ENCODE measurements at places on chromosomes 2 and 18.

DNA sequence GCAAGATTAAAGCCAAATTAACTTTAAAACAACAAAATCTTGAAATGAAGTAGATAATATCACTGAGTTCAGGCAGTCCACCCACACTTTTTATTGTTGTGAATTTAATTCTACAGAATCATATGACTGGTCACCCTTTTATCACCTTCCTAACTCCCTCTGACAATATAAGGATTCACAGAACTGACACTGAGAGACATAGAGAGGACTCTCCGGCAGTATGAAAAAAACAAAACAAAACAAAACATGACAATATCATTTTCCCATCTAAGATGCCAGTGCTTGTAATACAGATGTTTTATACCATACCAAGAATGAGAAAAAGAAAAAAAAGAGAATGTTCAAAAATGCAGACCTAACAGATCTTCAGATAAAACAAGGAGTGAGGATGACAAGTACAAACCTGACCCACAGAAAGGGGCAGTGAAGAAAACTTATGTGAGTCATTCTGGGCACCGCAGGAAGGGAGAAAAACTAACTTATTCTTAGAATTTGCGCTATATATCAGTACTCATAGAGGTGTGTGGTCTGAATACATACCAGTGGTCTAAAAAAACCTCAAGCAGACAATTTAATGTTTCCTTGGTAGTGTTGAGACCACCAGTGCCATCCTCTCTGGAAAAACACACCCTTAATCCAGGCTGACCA, 136.6 kb downstream of the ZAP70 start:
- no peak for DNase-seq

DNA sequence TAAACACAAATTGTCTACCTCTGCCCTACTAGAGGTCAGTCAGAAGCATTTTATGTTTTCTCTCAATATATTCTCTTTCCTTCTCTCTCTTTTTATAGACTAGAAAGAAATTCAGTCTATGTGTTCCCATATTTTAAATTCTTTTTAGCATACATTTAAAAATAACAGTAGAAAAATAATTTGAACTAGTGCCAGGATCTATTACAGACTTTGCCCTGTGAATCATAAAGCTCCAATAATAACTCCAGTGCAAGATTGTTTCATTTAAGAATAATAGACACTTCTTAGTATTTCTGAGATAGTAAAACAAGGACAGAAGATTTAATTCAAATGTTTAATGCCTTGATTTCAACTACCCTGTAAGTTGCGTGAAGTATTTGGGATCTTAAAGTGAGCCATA, 60.1 kb downstream of the ITGB6 start:
- no peak for DNase-seq

GRCh38 chr2:241190291-241190981, 2.0 kb downstream of the ANO7 start:
- DNase-seq = no peak

DNA sequence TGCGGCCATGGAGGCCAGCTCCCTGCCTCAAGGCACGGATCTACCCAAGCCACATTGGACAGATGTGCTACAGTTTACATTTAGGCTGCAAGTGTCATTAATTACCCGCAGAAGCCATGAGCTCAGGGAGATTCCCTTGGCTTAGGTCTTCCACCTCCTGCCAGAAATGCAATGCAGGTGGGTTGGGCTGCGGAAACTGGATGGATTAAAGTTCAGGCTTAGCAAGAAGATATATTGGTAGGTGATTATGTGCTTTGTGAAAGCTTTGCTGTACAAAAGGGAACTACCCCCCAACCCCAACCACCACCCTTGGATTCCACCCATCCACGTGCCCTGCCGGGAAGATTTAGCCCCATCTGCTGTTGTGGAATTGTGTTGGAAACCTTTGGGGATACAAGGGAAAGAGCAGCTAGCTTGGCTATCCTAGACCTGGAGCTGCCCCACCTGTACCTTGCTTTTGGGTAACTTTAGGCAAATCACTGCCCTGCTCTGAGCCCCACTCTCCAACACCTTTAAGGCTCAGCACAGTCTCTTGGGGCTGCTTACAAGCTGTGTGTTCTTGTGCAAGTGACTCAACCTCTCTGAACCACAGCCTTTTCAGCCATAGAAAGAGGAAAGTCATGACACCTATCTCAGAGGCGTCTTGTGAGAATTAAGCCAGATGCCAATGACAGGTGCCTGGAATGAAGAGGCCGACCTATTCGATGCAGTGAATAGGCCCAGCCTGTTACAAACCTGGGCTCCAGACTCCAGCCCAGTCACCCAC, 141.6 kb upstream of the GLI2 start:
- no peak for DNase-seq

DNA sequence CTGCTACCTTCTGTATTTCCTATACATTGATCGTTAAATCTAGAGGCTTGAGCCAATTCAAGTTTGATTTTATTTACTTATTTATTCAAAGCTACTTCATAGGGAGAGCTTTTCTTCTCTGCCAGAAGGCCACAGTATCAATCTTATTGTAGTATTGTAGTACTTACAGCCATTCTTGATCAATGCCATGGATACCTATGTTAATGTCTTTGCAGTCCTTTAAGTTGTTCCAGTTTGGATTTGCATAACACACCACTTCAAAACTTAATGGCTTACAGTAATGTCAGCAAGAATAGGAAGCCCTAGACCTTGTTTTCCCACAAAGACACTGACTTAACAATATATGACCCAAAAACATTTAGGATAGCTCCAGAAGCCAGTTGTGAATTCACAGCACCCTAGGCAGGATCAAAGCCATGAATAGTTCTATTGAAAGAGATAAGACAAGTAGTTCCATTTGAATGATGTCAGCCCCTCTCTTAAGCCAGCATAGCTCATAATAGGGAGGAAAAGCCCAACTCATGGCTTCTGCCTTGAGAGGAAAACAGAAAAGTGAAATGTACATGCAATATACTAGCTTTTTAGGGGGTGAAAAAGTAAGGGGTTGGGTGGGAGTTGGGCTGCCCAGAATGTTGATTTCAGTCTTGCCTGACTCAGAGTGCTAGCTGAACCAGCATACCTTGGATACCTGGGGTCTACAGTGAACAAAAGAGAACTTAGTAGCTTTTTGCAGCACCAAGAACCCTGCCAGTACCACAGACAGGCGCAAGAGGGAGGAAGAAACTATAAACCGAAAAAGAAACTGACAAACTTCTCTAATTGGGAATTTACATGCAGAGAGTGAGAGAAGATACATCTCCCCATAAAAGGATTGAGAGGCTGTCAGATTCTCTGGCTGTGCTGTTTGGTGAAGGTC, 101.4 kb downstream of the CAMKMT start:
- DNase-seq = no peak

GRCh38 chr18:7116792-7117389, 706 bp downstream of the LAMA1 start:
- DNase-seq = no peak

GRCh38 chr2:23414871-23415270, 29.9 kb downstream of the KLHL29 start:
- no peak for DNase-seq

GRCh38 chr2:149188291-149188690, 142.1 kb upstream of the LYPD6 start:
- no peak for DNase-seq

All from DMS 273 treated with DMSO at 0.1 percent for 48 hours (cell line).